ENCODE measurements at places on chromosomes 13 and 19.

DNA sequence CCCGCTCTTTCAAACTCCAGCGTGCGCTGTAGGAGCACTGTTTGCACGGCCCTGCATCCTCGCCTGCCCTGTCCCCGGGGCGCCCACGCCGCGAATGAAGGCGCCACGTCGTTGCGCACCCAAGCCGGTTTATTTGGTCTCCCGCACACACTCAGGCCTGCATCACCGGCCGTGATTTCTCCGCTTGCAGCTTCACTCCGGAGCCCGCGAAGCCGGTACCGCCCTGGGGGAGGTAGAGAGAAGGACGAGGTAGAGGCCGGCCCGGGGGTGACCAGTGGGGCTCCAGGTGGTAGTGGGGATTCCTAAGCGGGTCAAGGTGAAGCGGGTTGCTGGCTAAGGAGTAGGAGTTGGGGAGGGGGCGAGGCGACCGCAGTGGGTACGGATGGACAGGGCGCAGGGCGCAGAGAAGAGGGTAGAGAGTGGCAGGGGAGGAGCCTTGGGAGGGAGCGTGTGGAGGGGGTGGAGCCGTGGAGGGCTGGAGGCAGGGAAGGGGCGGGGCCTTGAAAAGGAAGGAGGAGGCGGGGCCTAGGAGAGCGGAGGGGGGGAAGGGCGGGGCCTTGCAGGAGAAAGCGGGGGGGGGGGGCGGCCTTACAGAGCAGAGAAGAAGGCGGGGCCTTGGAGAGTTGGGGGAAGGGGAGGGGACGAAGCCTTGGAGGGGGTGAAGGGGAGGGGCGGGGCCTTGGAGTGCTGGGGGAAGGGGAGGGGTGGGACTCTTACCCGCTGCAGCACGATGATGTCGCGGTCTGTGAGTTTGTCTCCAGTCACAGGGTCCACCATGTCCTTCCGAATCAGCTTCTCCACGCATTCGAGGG is 24.6 kb downstream of the NOSIP start:
- DNase-seq = no peak

GRCh38 chr19:47402504-47402903 is 16.8 kb downstream of the MEIS3 start:
- DNase-seq = no peak

DNA sequence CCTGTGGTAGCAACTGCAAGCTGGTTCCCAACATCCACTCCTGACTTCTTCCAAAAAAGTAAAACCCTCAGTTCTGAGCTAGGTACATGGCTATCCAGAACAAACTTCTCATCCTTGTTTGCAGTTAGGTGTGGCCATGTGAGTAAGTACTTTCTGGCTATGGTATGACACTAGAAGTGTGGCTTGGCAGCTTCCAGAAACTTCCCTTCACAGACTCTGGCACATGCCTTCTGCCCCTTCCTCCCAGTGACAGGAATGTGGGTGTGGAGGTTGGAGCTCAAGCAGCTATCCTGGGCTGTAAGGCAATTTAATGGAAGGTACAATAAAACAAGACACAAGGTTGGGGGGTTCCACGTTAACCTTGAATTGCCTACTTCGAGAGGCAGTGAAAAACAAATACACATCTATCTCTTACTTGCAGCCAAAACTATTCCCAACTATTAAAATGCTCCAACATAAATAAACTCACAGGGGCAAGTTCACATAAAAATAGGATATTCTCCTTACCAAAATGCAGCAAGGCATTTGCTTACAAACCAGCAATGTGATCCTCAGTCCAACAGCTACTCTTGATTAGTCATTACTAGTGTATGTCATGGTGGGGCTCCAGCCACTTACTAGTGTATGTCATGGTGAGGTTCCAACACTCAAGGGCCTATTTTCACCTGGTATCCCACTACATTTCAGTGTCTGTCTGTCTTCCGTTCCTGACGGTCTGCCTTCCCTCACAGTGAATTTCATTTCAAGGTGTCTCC is 3.1 kb downstream of the SMG9 start:
- no peak for DNase-seq

DNA sequence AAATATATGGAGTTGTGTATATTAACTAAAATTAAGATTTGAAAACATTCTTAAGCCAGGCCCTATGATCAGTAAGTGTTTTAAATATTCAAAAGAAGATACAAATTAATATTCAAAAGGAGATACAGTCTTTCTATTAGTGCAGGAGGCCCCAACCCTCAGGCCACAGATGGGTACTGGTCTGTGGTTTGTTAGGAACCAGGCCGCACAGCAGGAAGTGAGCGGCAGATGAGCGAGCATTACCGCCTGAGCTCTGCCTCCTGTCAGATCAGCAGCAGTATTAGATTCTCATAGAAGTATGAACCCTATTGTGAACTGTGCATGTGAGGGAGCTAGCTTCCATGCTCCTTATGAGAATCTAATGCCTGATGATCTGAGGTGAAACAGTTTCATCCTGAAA is 232.9 kb downstream of the FOXO1 start:
- DNase-seq = no peak

DNA sequence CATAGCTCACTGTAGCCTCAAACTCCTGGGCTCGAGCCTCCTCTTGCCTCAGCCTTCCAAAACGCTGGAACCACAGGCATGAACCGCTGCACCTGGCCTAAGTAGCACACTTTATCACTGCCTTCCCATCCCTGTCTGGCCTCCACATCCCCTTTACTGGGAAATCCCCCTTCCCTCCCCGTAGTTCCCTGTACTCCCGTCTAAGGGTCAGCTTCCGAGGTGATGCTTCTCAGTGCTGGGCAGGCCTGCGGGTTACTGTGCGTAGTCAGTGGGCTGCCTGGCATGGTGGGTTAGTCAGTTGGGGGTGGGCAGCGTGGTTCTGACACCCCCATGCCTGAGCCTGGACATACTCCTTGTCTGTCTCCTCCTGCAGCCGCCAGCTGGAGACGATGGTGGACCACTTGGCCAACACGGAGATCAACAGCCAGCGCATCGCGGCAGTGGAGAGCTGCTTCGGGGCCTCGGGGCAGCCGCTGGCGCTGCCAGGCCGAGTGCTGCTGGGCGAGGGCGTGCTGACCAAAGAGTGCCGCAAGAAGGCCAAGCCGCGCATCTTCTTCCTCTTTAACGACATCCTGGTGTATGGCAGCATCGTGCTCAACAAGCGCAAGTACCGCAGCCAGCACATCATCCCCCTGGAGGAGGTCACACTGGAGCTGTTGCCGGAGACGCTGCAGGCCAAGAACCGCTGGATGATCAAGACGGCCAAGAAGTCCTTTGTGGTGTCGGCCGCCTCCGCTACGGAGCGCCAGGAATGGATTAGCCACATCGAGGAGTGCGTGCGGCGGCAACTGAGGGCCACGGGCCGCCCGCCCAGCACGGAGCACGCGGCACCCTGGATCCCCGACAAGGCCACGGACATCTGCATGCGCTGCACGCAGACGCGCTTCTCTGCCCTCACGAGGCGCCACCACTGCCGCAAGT is 8.4 kb downstream of the PLEKHF1 start:
- DNase-seq = no peak

DNA sequence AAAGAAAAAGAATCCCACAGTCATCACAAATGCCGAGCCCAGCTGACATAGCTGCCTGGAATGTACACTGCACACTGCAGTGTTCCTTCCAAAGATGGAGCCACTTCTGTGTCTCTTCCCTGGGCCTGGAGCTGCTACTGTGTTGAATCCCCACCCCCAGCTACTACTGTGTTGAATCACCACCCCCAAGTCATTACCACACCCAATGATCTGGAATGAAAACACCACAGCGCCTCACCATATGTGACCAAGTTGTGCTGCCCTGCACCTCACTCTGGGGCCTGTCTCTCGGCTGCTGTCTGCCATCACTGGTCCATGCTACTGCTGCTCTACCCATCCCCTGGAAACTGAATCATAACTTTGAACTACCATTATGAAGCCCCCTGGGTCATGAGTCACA is 861.2 kb downstream of the UQCRFS1 start:
- no peak for DNase-seq

GRCh38 chr19:3057275-3057714 is 5.0 kb downstream of the TLE5 start:
- peak; percentile 69 for DNase-seq

- no peak for DNase-seq
These were observed 112.3 kb downstream of the LRCH1 start for GRCh38 chr13:46665248-46665632.

GRCh38 chr13:77002590-77003190 is 10.8 kb downstream of the CLN5 start:
- DNase-seq = no peak

- DNase-seq = peak; percentile 44
These were observed 740 bp downstream of the WDFY2 start for GRCh38 chr13:51584731-51585672.

DNA sequence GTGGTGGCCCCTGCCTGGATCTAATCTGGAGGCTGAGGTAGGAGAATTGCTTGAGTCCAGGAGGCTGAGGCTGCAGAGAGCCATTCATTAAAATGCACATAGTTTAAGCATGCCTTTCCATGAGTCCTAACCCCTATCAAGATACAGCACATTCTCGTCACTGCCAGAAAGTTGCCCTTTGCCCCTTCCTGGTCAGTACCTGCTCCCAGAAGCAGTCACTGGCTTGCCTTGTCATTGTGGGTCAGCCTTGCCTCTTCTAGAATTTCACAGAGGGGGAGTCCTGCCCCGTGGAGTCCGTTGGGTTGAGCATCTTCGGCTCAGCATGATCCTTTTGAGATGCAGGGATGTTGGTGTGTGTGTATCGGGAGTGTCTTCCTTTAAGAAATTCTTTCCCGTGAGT is 10.8 kb downstream of the BICRA start:
- DNase-seq = no peak

GRCh38 chr19:54426291-54426931 is 11.1 kb downstream of the TTYH1 start:
- DNase-seq = no peak

- DNase-seq = no peak
These were observed 774 bp upstream of the PPP2R1A start for GRCh38 chr19:52188822-52189734.

DNA sequence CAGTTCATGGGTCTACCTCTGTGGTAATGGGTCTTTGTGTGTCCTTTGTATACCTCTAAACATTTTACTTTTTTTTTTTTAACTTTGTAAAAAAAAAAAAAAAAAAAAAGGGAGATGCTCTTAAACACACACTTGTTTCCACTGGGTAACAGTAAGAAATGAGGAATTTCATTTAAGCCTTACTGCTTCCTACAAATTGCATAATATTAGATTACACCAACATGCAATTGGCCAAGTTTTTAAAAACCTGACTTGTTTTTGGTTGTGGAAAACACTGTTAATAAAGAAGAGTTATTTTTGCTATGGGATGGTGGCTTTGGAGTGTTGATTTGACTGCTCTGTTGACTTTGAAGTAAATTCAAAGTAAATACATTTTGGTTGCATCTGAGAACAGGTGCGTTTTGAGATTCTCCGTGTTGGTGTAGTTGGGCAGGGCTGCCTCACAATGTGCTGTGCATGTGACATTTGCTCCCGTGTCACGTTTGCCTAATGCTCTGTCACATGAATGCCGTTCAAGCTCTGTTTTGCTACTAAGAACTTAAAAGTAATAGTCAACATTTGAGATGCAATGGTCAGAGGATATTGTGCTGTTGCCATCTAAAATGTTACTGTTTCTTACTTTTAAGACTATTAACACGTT is 202.4 kb downstream of the LMO7 start:
- peak; percentile 57 for DNase-seq

DNA sequence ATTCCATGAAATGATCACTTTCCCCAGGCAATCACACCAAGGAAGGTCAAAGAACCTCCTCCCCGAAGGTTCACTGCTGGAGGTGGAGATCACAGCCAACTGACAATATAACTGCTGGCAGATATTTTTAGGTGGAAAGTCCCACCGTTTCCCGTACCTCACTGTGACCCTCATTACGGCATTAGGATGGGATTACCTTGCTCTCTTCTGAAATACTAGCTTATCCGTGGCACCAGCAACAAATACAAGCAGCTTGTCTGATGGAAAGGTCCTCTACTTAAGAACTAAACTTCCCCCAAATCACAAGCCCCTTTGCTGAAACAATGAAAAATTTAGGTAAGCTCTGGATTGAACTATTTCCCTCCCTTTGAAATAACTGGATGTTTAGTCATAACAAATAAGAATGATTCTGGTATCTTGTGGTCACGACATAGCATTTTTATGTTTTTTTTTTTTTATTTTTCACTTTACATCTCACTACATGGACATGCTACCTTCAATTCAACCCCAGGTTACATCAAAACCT is 178.9 kb downstream of the COL4A1 start:
- DNase-seq = no peak

DNA sequence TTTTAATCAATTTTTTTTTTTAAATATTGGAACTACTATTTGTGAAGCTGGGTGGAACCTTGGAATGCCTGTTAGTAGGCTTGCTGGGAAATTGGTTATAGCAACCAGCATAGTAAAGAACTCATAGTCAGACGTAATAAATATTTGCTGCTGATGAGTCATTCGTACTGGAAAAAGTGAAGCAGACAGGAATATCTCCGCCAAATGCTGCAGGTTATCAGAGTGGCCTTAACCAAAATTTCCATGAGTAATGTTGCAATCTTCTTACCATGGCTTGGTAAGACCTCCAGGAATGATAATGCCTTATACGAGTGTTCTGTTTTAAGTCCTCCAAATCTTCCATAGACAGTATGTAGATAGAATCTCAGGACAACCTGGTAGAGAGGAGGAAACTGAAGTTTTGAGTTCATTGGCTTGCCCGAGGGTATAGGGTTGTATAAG is 34.2 kb downstream of the MBNL2 start:
- no peak for DNase-seq

DNA sequence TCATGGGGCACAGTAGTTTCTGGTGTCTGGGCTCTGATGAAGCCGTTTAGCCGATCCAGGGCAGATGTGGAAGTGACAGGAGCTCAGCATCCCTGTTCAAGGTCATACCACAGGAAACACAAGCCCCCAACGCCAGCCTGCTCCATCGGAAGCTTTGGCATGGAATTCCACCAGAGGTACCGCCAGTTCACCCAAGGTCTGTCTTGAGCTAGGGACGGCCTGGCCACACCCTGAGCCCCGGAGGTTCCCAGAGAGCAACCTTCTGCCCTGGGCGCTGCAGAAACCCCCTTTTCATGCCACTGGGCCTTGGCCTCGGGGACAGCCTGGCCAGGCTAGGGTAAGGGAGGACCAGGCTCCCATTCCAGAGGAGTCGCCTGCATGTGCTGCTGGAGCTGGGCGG is 39.4 kb upstream of the TPM4 start:
- no peak for DNase-seq

DNA sequence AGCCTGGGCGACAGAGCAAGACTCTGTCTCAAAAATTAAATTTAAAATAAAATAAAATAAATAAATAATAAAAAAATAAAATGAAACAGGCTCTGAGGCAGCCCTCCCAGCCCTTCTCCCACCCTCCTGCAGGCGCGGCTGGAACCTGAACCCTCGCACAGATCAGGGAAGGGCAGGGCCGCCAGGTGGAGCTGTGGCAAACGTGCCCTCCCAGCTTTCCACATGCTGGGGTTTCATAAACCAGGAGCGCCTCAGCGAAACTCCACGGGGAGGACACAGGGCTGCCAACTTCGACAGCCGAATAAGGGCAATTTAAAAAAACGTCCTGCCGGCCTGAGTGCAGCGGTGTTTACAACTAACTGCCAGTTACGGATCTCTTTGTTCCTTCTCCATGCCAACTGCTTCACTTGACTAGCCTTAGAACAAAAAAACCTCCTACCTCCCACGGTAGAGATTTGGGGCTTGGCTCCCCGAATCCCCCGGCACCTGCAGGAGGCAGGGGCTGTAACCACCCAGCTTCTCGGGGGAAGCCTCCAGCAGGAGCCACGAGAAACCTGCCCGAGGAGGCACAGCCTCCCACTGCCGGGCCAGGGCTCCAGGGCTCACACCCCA is 15.9 kb downstream of the ZNF787 start:
- DNase-seq = peak; percentile 80

- no peak for DNase-seq
These were observed 33.5 kb upstream of the SPRY2 start for GRCh38 chr13:80374444-80374843.
